ENCODE measurements at places on chromosomes 1 and 21.

DNA sequence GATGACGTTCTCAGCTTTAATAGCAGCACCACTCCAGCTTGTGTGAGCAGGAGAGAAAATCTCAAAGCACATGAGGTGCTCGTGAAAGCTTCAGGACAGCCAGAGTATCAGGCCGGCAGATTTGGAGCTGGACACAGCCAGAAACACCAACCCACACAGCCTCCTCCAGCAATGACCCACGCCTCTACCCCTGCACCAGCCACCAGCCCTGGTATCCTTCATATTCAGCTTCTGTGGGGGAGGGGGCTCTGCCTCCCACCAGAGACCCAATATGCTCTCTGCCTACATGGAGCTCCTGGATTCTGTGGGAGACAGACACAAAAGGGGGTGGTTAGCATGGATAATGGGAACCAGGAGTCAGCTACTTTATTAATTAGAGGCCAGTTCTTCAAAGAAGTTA lies 133.6 kb upstream of the FMN2 start:
- no peak for DNase-seq

GRCh38 chr1:230212405-230212936 lies 145.4 kb downstream of the GALNT2 start:
- DNase-seq = no peak

GRCh38 chr1:47679826-47680225 lies 242.0 kb downstream of the FOXD2 start:
- no peak for DNase-seq

GRCh38 chr1:25131794-25132193 lies 100.5 kb downstream of the SYF2 start:
- DNase-seq = no peak

DNA sequence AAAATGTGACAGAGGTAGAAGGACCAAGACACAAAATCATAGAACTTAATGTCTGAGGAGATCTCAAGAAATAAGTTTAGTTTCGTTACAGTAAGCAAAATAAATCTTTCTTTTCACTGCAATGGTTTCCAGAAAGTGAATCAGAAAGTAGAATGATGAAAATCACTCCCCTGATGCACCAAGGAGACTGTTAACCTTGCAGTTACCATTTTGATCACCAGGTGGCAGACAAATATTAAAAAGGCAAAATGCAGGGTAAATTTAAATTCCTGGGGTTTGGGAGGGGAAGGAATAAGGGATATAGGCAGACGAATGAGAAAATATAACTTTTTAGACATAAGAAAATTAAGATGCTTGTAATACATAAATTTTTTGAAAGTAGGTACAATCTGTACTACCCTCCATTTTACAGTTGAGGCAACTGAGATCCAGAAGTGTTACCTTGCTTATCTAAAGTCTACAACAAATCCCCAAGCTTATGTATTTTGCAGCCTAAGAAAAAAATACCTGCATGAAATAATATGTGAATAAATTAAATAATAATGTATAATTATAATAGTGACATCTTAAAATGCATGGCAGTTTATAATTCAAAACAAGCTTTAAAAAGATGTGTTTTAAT lies 253.2 kb downstream of the CRB1 start:
- peak; percentile 24 for DNase-seq

DNA sequence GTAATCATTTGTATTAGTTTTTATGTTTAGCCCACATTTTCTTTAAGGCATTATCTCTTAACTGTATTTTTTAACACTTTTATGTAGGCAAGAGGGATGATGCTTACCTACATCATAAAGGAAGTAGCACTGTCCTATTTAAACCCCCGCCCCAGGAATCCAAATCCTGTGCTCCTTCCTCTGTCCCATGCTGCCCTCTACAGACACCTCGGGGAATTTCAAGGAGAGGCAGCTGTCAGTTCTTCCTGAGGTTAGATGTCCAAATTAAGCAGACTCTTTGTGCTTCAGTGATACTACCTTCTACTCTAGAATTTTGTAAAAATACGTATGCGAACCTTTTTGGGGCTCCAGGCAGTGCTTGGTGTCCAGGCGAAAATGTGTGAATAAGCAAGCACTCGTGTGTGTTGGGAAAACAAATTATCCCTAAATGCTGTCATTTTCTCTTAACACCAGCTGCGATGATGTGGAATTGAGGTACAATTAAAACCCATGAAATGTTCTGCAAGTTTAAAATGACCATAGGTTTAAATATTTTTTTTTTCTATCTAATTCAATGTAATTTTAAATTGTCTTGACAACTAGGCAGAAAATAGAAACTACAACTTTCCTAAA lies 19.2 kb downstream of the CRCT1 start:
- peak; percentile 58 for DNase-seq

DNA sequence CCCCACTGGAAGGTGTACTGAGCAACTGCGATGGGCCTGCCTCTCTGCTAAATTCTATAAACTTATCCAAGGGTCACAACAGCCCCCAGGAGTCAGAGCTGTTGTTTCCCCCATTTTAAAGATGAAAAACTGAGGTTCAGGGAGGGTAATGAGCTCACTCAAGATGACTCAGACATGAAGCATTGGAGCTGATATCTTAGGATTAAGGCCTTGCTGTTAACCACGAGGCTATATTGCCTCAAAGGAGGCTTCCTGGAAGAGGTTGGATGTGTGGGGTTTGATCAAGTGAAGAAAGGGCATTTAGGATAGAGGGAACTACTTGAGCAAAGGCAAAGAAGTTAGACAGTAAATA lies 6.7 kb downstream of the LDLRAP1 start:
- DNase-seq = peak; percentile 76

DNA sequence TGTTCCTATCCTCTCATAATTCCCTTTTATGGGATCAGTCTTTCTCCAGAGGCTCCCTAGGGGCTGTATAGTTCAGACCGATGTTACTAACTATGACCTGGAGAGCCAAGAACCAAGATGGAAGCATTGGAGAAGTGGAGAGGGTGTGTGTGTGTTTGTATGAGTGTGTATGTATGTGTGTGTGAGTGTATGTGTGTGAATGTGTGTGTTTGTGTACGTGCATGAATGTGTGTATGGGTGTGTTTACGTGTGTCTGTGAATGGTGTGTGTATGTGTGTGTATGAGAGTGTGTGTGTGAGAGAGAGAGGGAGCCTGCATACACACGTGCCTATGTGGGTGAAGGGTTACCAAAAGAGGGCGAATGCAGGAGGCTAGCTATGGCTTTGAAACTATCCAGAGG lies 4.9 kb downstream of the MYBPHL start:
- DNase-seq = no peak

DNA sequence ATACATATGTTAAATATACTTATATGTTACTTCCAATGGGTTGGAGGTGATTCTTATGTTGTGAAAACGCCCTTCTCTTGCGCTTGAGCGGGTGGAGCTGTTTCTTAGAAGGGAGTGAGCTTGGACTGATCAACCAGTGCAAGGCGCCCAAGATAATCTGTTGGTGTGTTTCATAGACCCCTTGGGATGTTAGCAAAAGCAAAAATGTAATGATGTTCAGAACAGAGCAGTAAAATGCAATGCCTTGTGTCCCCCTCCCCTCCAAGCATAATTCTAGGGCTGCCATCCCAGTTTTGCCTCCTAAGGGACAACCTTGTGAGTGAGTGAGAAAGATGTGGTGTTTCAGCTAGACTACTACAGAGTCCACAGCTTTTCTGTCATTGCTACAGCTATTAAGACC lies 6.2 kb upstream of the CD34 start:
- DNase-seq = no peak

DNA sequence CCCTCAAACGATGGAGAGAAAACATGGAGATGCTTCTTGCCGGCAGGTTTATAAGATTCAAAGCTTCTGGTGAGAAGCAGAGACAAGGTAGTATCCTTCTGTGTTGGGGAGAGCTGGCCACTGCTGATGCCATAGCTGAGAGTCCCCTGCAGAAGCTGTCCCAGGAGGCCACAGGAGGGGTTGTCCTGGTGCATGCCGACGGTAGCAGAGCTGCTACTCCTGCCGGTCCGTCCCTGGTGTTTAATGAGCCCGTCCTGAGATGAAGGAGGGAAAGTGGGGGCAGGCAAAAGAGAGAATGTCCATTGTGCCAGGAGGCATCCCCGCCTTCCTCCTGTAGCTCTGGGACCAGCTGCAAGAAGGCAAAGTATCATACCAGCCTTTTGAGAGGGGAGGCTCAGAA lies 10.4 kb upstream of the C2CD2 start:
- DNase-seq = no peak

DNA sequence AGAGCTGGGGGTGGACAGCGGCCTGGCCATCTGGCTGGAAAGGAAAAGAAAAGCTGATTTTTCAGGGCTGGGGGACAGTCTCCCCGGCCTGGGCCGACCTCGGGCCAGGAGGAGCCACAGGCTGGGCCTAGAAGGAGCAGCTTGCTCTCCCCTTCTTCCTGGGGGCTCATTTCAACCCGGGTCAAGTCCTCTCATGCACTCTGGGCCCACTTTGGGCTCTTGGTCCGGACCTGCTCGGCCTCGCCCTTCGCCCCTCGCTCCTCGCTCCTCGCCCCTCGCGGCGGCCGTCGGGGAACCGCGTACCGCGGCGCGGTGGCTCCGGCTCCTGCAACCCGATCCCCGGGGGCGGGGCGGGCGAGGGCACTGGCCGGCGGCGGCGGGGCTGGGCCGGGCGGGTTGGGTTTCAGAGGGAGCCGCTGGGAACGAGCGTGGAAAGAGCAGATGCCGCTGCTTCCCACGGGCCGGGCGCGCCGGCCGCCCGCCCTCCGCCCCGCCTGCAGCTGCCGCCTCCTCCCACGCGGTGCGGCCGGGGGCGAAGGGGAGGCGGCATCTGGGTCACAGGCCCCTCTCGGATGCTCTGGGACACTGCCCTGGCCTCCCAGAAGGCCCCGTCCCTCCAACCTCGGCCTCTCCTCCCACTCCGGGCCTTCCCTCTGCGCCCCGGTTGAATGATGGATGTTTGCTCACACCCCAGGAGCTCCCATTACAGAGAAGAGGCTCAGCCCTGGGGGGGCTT lies 6.6 kb downstream of the HEYL start:
- no peak for DNase-seq

DNA sequence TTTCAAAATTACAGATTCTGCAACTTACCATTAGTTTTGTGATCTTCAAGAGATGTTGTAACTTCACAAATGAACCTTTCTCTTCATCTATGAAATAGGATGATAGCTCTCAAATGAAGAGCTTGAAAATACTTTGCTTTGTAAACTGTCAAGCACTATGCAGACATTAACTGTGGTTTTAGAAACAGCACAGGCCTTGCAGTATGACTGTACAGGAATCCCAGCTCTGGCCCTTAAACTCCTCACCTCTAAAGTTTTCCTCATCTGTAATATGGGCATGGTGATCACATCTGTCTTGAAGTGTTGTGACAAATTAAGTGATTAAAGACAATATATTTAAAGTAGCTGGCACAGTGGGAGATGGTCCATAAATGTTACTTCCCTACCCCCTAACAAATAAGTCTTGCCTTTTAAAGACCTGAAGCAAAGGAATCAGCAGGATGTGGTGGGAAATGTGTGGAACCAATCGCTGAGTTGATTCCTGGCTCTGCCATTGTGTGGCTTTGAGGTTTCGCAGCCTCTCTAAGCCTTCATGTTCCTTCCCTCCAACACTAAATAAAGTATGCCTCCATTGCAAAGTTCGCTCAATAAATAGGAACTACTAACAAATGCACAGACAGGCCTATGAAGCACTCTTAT lies 5.5 kb upstream of the PTP4A2 start:
- DNase-seq = no peak

DNA sequence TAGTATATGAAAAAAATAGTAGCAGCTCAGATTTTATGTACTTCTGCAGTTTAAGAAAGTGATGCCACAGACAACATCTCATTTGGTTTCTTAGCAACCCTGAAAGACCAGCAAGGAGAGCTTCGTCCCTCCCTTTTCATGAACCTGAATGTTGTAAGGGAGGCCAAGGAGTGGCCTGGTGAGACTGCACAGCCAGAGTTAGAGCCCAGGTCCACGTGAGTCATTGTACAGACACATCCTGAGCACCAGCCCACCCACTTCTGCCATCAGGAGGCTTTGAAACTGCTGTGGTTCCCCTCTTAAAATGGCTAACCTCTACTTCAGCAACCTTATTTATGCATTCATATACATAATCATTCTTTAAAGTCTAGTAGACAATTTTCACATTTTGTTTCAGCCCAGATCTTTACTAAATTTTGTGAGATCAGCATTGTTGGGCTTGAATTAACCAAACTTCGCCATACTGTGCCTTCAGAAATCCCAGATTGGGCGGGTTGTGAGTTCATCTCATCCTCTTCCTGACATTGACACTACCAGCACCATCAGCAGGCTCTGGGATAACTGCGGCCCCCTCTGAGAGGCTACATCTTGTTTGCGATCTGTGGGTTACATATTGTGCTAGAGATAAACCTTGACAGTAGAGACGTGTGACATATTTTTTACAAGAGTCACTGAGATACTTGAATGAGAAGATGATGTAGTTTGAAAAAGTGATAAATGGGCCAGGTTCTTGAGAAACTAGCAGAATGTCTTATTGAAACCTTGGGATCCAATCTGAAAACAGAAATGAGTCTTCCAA lies 106.7 kb downstream of the CAMTA1 start:
- peak; percentile 40 for DNase-seq

GRCh38 chr1:13674377-13674776 lies 25.6 kb upstream of the PRDM2 start:
- DNase-seq = no peak

DNA sequence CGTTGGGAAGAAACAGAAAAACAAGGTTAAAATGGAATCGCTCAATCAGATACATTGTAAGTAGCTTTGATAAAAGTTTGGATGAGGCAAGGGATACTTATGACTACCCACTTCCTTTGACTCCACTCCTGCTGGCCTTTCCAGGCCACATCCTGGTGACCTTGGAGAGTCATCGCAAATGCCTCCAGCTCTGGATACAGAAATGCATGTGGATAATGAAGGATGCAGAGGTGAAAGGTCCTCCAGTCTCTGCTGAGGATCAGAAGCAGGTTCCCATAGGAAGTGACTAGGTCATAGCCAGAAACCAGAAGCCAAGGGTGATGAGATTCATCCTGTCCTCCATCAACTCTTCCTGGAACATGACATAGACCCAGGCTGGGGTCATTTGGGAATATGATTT lies 6.2 kb upstream of the CAMK1G start:
- peak; percentile 92 for DNase-seq

- peak; percentile 53 for DNase-seq
Measured at GRCh38 chr1:8818325-8818775, 910 bp upstream of the RERE start.

DNA sequence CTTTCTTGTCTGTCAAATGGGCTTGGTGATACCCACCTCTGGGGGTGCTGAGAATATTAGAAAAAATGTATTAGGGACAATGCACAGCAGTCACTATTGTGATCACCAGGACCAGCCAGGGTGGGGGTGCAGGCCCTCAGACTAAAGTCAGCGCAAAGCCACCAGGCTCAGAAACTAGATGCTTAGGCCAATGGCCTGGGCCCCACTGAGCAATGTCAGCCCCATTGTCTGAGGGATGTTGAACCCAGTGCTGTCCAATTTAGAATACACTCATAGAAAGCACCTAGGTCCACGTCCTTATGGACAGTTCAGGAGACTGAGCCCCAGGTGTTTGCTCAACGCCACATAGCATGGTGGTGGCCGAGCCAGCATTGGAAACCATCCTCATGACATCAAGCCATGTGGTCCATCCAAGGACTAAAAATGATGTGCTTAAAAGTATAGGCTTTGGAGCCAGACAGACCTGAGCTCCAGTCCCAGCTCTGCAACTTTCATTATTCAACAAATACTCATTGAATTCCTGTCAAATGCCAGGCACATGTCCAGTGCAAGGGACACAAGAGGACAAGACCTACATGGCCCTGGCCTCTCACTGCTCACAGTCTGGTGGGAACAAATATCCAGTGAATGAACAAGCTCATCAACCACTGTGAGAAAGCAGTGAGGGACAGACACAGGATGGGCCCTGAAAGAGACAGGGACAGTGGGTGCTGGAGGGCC lies 273.8 kb downstream of the MATN1 start:
- DNase-seq = no peak
